ENCODE measurements at places on chromosomes 3 and 15.

DNA sequence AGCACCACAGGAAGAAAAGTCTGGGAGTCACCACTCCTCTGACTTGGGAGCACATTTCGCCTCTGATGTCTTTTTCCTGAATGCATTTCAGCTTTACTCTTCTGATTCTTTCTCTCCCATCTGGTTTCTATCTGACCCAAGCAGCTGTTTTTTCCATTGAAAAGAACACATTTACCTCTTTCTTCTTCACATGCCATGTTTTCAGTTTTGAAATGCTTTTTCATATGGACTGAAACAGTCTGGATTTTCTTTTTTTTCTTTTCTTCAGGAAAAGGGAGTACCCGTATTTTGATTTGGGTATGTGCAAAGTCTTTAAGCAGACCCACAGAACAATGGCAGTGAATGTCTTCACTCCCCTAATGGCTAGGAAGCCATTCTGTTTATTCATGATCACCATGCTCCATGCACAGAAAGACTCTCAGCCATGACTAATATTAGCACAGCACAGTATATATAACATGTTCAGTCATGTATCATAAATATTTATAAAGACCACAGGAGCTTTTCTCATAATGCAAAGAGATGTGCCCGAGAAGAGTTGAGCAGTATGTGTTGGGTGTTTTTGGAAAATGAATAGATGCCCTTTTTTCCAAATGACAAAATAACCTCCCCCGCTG, 82.7 kb upstream of the LRIG1 start:
- DNase-seq: no peak

- no peak for DNase-seq
Observed at GRCh38 chr3:142210608-142211007, 14.8 kb downstream of the GK5 start.

- no peak for DNase-seq
Observed at GRCh38 chr3:107238787-107239186, 138.5 kb upstream of the CCDC54 start.

- no peak for DNase-seq
Observed at GRCh38 chr15:63203451-63204090, 14.2 kb downstream of the RAB8B start.

GRCh38 chr15:44194323-44195150, 534 bp downstream of the FRMD5 start:
- peak; percentile 15 for DNase-seq

GRCh38 chr3:86838927-86839326, 152.0 kb downstream of the VGLL3 start:
- DNase-seq: no peak

GRCh38 chr3:152459118-152459515, 190.4 kb downstream of the MBNL1 start:
- no peak for DNase-seq

DNA sequence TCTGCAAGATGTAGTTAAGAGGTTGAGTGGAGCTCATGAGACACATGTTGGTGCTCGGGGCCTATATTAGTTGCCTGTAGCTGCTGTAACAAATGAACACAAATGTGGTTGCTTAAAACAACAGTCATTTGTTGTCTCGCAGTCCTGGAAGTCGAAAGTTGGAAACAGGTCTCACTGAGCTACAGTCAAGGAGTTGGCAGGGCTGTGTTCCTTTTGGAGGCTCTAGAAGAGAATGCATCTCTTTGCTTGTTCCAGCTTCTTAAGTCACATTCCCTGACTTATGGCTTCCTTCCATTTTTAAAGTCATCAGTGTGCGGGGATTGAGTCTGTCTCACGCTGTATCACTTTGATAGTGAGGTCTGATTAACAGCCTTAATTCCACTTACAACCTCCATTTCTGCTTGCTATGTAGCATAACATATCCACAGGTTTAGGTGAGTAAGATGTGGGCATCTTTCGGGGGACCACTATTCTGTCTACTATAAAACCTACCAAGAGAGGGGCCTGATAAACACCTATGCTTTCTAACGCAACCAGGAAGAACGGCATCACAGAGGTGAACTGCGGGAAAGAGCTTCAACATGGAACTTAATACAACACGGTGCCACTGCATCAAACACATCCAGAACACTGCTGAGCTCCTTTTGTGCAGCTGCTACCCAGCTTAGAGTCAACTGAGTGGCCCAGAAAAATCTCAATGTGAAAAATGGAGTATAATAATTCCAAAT, 119.4 kb downstream of the ATP10A start:
- no peak for DNase-seq

Measured in activated T-helper 1 cell treated with anti-CD3 and anti-CD28 coated beads, Interleukin-2, amount 50 U/mL, for 16 hours (primary cell).